ENCODE measurements at places on chromosomes 4 and X.

DNA sequence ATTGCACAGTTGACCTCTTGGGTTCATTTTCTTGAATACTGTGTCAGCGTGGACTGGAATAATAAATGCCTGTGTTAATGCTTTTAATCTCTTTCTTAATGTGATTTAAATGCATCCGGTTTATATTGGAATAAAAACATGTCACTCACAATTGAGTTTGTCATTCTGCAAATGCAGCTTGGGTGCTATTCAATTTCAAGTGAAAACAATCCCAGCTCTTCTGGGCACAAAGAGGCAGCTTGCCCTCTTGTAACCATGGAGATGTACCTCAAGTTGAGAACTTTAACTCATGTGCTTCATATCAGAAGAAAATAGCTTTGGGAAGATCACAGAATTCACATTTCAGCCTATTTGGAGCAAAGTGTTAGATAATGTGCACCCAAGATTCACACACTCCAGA, 355.7 kb upstream of the GNPDA2 start:
- no peak for DNase-seq

GRCh38 chr4:51930557-51930956, 87.6 kb downstream of the DCUN1D4 start:
- no peak for DNase-seq

- no peak for DNase-seq
Measured at GRCh38 chr4:25283948-25284347, 28.6 kb upstream of the ZCCHC4 start.

- no peak for DNase-seq
Measured at GRCh38 chrX:119150163-119151050, 22.8 kb upstream of the KIAA1210 start.

DNA sequence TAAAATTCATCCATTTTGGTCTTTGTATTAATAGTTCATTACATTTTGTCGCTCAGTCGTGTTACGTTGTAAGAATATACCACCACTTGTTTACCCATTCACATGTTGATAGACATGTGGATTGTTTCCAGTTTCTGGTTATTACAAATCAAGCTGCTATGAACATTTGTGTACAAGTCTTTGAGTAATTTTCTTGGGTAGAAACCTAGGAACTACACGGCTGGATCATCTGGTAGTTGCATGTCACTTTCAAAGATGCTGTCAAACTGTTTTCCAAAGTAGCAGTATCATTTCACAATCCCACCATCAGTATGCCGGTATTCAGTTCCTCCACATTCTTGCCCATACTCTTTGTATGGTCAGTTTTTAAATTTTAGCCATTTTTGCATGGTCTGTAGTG, 98.0 kb downstream of the GASK1B start:
- no peak for DNase-seq
